ENCODE measurements at places on chromosomes 1 and 21.
A peak's percentile ranks its signal among the peaks of the same experiment; 100 is the strongest.

DNA sequence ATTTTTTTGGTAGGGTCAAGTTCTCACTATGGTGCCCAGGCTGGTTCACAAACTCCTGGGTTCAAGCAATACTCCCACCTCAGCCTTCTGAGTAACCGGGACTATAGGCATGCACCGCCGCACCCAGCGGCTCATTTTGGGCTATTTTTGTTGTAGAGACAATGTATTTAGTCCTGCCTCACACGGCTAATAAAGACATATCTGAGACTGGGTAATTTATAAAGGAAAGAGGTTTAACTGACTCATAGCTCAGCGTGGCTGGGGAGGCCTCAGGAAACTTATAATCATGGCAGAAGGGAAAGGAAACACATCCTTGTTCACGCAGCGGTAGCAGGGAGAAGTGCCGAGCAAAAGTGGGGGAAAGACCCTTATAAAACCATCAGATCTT is 4.2 kb downstream of the CELA2A start:
- no peak for DNase-seq

- DNase-seq = no peak
These were observed 10.1 kb upstream of the EXO1 start for GRCh38 chr1:241837901-241838300.

DNA sequence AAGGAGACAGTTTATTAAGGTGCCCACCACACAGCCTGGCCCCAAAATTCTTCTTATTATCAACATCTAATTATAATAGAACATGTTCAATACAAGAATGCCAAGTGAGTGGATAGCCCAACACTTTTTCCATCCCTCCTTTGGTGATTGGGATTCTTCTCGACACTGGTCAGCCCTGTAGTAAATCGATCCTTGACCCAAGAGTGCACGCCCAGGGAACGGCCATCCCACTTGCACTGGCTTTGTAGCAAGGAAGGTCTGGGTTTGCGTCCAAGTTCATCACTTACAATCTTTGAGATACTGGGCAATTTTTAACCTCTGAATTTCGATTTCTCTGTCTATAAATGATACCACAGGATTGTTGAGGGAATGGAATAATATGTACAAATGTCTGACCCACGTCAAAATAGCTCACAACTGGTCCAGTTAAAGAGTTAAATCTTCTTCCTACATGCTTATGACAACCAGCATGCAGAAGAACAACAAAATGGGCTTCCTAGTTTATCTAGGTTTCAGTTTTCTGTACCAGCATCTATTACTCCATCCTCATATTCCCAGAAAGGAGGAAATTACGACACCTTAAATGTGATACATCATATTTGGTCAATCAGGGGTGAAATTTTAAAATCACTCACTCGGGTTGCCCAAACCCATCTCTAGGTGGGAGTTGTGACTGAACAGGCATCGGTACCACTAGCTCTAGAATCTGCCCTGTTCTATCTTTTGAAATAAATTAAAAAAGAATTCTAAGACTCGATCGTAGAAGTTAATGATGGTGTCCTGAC is 161.8 kb downstream of the CLIC6 start:
- DNase-seq = no peak

GRCh38 chr1:211648336-211648735 is 27.1 kb downstream of the NEK2 start:
- DNase-seq = no peak

GRCh38 chr1:214658785-214659184 is 55.8 kb downstream of the CENPF start:
- no peak for DNase-seq

DNA sequence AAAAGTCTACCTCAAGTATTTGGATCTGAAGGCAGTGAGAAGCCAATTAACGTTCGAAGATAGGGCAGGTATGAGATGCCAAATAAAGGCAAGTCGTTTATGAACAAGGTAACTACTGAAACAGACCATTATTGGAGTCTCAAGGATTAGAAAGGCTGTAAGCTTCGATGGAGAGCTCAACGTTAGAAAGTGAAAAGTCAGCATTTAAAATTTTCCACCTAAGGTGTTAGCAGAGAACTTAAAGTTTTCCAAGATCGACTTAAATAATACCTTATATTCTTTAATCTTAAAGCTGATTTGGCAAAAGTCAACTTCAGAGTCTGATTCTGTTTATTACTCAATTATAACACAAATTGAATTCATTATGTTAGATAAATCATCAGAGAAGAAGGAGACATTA is 28.1 kb downstream of the CLDN17 start:
- no peak for DNase-seq

DNA sequence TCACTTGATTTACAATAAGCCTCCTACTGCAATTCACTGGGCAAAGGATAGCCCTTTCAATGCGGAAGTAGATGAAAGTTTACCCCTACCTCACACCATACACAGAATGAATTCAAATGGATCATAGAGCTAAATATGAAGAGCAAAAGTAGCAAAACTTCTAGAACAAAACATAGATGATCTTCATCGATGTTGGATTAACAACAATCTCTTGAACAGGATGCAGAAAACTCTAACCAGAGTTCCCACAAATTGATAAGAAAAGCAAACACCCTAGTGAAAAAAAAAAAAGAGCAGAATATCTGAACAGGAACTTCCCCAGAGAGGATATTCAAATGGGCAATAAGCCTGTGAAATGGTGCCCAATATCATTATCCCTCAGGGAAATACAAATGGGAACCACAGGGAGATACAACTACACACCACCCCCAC is 1.9 kb upstream of the UBASH3A start:
- no peak for DNase-seq

DNA sequence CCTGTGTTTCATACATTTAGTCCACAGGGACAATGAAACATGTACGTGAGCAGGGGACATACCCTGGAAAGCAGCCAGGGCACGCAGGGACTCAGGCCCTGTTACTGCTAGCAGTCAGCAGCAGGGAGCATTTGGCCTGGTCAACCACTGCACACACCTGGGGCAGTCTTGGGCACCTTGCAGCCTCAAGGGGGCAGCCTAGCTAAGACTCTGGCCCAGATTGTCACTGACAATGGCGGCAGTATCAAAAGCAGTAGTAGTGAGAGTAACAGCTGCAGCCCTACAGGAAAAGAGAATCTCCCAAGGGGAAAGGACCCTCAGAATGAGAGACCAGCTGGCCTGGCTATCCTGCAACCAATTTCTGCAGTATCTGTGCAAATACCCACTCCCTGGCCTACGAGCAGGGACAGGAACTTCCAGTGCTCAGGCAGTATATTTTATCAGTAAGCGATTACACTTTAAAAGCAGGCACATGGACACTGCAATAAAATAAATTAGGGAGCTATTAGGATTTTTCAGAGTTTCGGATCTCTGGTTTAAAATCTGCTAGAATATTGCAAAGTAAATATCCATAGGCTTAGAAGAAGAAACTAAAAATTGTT is 475.6 kb downstream of the LTN1 start:
- peak; percentile 67 for DNase-seq

DNA sequence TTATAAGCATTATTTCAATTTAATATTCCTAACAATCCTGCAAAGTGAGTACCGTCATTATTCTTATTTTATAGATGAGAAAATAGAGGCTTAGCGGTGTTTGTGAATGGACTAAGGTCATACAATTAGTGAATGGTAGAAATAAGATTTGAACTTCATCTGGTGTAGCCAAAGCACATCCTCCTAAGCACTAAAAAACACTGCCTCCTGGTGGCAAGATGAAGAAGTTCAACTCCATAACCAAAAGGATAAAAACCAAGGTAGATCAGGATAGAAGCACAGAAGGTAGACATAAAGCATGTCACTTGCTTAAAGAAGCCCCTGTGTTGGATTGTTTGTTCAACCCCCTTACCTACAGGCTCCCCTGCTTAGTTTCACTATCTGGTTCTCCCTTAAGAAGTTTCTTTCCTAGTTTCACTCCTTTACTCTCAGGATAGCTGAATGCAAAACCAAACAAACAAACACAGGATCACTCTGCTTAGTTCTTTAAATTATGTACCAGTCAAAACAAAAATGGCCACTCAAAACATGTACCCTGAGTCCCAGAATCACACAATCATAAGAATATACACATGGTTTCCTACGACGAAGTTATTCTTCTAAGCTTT is 12.7 kb upstream of the AIM2 start:
- DNase-seq = peak; percentile 31

- DNase-seq = no peak
These were observed at the start of gene CRYBG2 for GRCh38 chr1:26353976-26354820. Gene CRYBG2 (minus strand): TSS chr1:26354130. CDS start chr1:26346657, 7,473 bp downstream.

DNA sequence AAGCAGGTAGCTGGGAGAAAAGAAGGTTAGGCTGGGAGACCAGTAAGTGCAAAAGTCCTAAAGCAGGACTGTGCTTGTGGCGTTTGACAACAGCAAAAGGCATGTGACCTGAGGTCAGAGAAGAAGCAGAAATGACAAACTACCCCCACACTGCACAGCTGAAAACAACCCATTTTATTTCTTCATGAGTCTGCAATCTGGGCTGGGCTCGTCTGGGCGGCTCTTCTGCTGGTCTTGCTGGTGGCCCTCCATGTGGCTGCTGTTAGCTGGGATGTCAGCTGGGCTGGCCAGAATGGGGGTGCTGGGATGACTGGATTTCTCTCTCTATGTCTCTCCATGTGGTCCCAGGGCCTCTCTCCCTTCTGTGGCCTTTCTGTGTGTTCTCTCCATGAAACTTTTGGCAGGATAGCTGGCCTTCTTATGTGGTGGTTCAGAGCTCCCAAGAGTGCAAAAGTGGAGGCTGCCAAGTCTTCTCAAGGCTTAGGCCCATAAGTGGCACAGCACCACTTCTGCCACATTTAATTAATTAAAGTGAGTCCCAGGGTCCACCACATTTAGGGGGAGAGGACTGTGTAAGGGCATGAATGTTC is 128.6 kb downstream of the RIPK4 start:
- no peak for DNase-seq

DNA sequence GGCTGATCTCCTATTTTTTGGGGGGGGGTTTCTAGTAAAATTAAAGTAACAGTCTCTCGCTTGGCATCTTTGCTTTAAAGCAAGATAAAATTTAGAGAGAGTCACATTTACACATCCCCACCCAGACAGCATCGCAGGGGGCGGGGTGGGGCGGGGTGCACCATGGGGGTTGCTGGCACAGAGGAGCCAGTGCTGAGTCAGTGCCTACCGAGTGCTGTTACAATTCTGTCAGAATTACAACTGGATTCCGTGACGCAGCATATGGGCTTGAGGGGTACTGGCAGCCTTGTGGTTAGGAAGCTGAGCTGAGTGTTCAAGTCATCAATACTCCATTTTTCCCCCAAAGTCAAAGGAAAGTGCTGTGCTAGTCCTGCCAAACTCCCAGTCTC is 175.9 kb downstream of the PRDM16 start:
- DNase-seq = no peak

- DNase-seq = no peak
These were observed 37.6 kb downstream of the DIPK1A start for GRCh38 chr1:92923664-92924063.

DNA sequence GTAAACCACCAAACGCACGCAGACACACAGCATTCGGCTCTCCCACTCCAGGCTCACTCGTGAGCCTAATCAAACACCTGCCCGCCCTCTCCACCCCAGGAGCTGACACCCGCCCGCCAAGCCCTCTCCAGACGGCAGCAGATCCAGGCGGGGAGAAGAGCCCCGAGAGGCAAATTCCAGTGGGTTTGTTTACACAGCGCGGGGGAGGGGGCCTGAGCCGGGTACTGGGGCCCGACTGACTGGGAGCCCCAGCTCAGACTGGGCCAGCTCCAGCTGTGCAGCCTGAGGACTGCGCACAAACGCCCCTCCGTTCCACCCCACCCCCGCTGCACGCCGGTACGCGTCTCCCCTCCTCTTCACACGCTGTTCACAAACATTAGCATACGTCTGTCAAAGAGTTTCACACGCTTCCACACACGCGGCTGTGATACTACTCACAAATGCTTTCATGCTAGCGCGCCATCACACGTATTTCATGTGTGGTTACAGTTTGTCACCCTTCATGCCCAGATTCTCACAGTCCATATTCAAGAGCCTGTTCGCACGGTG is 1.0 kb upstream of the EFNA1 start:
- DNase-seq = peak; percentile 50

DNA sequence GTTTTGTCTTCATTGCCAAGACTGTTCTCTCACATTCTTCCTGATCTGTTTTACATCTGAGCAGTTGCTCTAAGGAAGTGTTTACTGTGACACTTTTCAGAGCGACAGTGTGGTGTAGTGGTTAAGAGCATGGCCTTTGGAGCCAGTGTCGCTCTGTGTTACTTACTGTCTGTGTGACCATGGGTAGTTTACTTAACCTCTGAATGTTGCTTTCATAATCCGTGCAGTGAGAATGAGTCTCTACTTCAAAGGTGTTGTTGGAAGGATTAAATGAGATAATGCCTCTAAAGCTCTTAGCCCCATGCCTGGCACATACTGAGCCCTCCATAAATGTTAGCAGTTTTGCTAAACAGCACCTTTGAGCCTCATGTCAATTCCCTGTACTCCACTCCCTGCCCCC is 35.9 kb upstream of the ZFP69B start:
- no peak for DNase-seq

DNA sequence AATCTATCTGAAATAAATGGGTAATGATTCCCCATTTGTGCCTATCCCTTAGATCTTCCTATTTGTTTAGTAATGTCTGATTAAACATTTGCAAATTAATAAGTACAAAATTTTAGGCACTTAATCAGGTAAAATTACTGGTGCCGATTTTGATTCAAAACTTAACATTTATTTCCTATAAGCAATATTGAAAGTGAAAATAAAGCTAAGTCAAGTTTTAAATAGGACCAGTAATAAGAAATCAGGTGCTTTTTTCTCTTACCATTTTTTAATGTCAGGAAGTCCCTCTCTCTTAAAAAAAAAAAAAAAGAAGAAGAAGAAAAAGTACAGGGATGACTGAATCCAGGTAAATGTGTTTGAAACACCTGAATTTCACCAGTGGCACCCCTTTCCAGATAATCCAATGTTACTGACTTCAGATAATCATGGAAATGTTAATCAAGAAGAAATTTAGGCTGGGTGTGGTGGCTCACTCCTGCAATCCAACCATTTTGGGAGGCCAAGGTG is 836 bp upstream of the GBP4 start:
- DNase-seq = no peak

DNA sequence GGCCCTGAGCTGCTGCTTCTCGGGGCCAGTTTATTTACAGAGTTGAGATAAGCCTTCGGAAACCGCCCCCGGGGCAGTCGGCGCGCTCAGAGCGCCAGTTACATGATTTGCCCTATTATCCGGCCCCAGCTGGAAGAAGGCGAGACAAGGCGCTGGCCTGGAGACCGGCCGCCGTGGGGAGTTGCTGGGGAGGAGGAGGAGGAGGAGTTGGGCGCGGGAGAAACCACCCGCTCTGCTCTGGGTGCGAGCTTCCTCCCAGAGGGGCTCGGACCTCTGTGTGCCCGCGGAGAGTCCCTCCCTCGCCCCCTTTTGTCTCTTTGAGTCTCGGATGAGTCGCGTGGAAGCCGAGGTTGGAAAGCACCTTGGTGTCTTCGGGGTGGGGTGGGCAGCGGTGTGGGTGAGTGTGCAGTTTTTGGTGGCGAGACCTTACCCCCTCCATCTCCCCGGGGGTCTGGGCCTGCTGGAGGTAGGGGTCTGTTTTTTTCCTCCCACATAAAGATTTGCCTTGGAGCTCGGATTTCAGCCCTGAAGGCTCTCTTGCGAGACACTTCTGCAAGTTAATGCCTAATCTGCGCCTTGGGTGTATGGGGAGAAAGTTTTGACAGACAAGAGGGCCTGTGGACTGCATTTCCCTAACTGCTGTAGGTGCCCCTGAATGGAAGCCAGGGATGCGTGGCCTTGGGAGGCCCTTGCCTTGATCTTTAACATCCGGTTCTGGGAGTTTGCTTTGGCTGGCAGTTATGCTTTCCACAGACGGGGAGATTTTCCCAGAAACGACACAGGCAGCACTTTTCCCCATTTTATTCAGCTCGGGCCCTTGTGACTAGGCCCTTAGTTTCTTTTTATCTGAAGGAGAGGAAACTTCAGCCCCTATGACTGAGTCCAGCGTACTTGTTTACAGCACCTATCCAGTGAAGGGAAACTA is 80.0 kb downstream of the NDUFS5 start:
- DNase-seq = peak; percentile 37

- DNase-seq = no peak
These were observed 256.1 kb upstream of the DPYD start for GRCh38 chr1:98176936-98177335.
